Stimulated activated CD4-positive, alpha-beta T cell treated with anti-CD3 and anti-CD28 coated beads, Interleukin-1b, Interleukin-23, amount 100 ng/mL, for 4 hours (primary cell): ENCODE measurements at places on chromosomes 12 and 14.

GRCh38 chr12:34397591-34398365 lies 375.5 kb downstream of the ALG10 start:
- no peak for DNase-seq

GRCh38 chr12:56425193-56425592 lies 24.0 kb downstream of the TIMELESS start:
- DNase-seq = no peak

DNA sequence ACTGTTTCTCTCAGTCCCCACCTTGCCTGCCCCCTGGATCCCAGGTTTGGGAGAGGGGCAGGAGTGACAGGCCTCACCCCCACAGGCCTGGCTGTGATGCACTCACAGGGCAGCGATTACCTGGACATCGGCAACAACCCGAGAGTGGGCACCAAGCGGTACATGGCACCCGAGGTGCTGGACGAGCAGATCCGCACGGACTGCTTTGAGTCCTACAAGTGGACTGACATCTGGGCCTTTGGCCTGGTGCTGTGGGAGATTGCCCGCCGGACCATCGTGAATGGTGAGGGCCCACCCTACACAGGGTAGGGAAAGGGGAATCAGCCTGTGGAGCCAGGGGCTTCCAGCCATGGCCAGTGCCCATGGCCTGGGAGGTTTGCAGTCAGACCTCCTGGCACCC lies 8.6 kb downstream of the ACVRL1 start:
- DNase-seq = no peak

- DNase-seq = no peak
Observed at GRCh38 chr14:80346395-80346794, 135.1 kb upstream of the DIO2 start.

- no peak for DNase-seq
Observed at GRCh38 chr12:2244013-2244861, 191.4 kb downstream of the CACNA1C start.

DNA sequence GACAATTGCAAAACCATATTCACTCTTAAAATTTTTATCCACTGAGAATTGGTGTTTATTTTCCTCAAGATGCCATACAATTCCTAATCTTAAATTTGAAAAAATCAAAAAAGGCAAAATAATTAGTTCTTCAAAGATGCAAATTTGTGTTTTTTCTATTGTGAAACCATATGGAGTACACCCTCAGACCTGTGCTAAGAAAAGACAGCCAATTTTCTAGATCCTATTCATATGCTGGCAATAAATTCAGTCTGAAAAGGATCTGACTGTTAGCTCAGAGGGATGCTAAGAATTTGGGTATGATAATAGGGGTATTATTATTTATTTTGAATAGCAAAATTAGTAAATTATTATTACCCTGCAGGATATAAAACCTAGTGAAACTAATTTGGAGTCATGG lies 476.9 kb upstream of the SYT1 start:
- DNase-seq = no peak

DNA sequence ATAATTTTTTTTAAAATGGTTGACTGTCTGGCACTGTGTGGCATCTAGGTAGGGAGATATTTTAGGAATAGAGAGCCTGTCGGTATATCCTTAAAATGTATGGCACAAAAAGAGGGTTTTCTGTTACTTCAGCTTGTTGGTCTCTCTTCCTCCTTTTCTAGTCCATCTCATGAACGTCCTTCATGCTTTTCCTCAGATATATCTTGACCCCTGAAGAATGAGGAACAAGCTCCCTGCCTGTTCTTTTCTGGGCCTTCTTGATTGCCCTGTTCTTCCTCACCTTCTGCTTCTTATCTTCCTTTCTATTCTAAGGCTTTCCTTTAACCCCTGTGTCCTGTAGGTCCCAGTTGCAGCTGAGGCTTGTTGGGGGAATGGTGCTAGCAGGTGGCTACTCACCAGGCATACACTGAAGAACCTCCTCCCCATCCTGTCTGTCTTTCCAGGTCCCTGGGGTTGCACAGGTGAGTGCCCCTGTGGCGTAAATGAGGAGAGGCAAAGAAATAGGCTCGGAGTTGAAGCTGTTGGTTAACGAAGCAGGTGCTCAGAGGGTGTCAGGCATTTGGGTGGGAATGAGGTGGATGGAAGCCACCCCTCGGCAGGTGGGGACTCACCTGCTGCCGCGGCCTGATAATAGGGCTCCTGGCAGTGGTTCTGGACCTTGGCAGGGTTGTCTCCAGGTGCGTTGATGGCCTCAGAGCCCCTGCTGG lies 7.2 kb upstream of the C1R start:
- DNase-seq = no peak
